NCI-H1092 (cell line): ENCODE measurements at places on chromosomes 2 and 18.

DNA sequence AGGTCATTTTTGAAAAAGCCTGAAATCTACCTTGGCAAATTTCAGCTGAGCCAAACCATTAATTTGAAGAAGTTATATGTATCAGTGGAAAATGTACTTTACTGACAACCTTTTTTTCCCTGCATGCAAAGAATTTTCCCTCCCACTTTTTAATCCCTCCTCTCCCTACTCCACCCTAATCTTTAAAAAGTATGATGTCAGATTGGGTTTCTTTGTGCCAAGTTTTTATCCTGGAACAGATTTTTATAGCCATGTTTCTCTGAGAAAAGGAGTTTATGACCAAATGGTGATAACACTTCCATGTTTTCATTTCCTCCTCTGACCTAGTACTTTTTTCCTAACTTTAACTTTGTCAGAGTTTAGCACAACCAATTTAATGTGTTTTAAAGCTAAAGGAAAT, 250.3 kb upstream of the FOSL2 start:
- no peak for DNase-seq

DNA sequence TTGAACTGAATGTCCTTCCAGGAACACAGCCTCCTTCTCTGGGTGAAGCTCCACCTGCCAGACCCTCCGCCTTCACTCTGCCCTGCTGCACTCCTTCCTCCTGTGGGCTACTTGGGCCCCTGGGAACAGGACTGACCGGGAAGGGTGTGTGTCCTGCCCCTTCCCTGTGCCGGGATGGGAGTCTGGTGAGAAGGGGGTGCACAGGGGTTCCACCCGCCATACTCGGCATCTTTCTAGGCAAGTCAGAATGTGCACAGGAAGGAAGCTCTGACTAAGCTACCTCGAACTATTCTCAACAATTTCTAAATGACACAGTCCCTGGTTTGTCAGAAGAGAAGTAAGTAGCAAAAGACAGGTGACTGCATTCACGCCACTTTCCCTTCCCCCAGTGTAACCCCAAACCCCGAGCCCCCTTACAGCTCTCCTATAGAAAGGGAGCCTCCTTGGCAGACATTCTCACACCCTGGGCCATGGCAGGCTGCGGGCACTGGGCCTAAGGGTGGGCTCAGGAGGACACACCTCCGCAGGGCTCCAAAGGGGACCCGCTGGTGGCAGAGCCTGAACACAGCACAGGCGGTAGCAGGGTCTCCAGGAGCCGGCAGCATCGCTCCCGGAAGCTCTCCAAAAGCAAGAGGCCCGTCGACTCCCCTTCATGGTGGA, 184.1 kb downstream of the HDAC4 start:
- no peak for DNase-seq

DNA sequence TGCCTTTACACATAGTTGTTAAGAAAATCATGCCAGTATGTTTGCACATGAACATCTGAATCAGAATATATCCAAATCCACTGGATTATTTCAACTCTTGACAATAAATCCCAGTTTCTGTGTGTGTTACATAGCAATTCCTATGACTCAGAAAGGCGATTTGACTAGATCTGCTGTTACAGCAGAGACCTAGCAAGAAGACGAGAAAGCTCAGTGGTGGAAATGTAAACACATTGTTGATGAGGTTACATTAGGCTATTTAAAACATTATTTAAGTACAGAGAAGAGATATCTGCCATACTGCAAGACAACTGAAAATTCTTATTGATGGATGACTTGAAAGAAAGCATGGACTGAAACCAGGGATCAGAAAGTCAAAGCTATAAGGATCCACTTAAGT, 73.0 kb upstream of the SMIM21 start:
- no peak for DNase-seq

DNA sequence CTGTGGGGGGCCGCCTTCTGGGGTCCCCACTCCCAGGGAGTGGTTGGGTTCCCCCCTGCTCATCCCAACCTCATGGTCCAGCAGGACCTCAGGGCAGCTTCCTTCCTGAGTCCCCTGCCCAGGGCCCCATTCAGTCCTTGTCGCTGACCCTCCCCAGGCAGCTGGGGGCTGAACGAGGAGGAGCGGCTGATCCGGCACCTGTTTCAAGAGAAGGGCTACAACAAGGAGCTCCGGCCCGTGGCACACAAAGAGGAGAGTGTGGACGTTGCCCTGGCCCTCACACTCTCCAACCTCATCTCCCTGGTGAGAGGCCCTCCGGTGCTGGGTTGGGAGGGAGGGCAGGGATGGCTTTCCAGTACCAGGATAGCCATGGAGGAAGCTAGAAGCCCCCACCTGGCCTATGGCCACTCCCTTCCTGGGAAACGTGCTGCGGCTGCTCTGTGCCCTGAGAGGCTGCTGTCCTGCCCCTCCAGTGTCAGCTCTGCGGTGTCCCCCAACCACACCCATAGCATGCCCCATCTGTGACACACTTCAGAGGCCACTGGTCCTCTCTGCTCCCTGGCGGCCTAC, 497 bp downstream of the CHRND start:
- DNase-seq: no peak

DNA sequence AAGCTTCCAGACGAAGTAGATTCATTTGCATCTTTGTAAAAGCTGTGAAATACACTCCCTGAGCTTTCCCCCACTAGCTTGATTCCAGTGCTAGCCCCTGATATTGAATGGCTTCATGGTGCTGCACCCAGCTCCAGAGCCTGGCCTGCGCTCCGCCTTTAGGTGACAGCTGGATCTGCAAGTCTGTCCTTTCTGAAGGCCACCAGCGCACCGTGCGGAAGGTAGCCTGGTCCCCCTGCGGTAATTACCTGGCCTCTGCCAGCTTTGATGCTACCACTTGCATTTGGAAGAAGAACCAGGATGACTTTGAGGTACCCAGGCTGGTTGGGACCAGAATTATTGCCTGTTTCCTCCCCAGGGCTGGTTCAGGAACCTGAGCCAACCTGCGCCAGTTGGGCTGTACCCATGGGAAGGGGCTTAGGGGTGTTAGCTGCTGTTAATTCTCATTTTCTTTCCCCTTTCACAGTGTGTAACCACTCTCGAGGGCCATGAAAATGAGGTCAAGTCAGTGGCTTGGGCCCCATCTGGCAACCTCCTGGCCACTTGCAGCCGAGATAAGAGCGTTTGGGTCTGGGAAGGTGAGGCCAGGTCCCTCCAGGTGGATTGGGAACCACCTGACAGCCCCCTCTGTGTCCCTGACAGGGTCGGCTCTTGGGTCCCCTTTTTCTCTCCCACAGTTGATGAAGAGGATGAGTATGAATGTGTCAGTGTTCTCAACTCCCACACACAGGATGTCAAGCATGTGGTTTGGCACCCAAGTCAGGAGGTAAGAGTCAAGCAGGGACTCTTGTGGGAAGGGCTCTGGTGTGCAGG, 1.3 kb downstream of the CIAO1 start:
- DNase-seq: peak; percentile 9

GRCh38 chr2:205686783-205687640, 4.7 kb downstream of the NRP2 start:
- no peak for DNase-seq

DNA sequence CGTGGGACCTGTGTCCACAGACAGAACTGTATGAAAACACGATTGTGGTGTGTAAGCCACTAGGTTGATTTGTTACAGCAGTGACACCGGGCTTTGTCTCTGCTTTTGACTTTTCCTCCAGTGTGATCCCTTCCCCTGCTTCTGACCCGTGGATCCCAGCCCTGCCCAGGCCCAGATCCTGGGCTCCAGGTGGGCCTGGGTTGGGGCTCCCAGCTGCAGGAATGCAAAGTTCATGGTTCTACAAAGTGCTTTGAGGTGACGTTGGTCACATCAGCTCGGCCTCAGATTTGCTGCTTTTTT, 26.8 kb downstream of the HPCAL1 start:
- DNase-seq: no peak

DNA sequence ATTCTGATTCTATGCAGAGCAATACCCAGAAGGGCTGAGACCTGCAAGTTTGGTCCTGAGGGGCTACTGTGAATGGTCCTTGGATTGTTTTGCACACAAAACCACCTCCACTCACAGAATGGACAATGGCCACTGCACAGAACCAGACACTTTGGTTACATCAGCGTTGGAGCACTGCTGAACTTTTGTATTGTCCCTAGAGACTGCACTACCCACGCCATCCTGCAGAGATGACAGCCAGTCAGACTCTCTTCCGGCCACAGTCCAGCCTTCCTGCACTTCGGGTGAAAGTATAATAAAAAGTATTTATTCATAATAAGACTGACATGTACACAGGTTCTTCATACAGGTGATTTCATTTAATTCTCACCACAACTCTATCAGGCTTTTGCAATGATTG, 35.7 kb downstream of the CELF4 start:
- DNase-seq: no peak
